ENCODE measurements at places on chromosomes 2 and 18. TPM values are rescaled to one million over a fixed set of nuclear protein-coding genes. Genes with fewer than 3 reads are reported as not detected.

MTHFD2 gene
- polyA plus RNA-seq: 14.8 TPM

AP1S3 gene
- polyA plus RNA-seq: 5.0 TPM

SPTBN1 gene
- polyA plus RNA-seq: 547 TPM

ALPI gene
- not detected for polyA plus RNA-seq

SCYGR4 gene
- 0.22 TPM for polyA plus RNA-seq

DNA sequence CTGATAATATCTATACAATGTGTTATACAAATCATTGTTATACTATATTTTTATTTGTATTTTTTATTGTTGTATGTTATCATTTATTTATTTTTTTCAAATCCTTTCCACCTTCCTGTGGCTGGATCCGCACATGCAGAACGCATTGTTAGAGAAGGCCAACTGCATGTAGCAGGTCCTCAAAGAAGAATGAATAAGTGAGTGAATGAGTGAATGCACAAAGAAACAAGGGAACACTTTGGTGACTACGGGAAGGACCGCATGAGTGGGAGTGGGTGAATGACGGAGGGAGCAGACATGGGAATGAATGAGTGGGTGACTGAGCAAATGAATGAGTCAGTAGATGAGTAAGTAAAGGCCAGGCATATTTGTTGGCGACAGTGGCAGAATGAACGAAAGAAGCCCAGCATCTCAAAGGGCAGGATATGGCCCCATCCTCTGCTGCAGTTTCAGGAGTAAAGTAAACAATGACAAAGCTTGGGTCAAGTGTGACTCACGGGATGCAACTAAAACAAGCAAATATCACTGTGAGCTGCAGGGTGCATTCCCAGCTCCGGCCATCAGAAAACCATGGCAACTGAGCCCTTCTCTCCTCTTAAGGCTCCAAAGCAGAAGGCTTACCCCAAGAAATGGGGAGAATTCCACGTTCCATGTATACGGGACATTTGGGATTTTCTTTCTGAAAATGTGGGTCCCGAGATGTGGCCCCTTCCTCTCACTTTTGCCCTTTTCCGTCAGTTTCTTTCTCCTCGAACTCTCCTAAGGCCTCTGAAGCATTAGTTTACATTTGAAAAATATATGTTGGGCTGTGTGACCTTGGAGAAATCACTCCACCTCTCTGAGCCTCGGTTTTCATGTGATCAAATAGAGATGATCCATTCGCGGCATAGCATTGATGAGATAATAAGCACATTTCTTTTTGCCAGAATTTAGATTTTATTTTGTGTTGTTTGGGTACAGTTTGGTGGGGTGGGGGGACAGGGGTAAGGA, 24.5 kb downstream of the KCNF1 start:
- no peak for DNase-seq

GRCh38 chr2:43169099-43169945, 57.1 kb downstream of the ZFP36L2 start:
- no peak for DNase-seq

- DNase-seq: no peak
Observed at GRCh38 chr2:239380831-239381708, 19.8 kb downstream of the HDAC4 start.

GRCh38 chr18:50422286-50422898, 47.5 kb downstream of the SKA1 start:
- no peak for DNase-seq

- DNase-seq: no peak
Observed at GRCh38 chr2:156339865-156340264, 7.3 kb upstream of the NR4A2 start.

- DNase-seq: no peak
Observed at GRCh38 chr2:221485503-221485870, 86.6 kb downstream of the EPHA4 start.

DNA sequence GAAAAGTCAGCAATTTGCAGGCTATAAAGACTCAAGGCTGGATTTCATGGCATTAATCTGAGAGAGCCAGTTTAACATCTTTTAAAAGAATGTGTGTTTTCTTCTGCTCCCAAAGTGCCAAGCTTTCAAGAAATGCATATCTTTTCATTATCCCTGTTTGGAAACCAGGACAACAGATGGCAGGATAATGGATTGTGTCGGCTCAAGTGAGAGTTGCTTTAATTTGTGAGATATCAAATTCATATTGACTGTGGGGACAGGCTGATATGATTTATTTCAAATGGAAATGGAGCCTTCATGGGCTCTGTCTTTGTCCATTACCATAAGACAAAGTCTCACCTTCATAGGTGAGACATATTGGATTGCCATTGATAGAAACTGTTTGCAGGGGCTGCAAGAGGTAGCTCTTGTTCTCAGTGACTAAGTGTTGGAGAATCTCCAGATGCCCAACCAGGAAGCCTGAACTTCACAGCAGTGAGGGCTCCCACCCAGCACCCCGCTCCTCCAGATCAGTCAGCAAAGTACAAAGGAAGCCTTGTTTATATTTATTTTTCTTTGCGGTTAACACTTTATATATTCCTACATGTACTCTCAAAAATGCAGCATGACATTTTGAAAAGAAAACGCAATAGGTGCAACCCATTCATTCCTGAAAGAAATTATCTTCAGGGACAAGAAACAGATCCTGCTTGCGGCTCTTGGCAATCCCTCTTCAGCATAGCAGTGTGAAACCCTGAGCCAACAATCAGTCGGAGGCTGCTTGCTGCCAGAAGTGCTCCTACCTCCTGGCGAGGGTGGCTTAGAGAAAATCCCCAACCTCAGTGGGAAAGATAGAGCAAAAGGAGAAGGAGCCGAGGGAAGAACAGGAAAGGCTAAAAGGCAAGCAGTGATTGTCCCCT, 65.8 kb upstream of the ATL2 start:
- no peak for DNase-seq

- DNase-seq: no peak
Observed at GRCh38 chr2:223735659-223736244, 101.6 kb downstream of the AP1S3 start.

GRCh38 chr2:208565690-208566416, 159.3 kb downstream of the PTH2R start:
- DNase-seq: no peak

DNA sequence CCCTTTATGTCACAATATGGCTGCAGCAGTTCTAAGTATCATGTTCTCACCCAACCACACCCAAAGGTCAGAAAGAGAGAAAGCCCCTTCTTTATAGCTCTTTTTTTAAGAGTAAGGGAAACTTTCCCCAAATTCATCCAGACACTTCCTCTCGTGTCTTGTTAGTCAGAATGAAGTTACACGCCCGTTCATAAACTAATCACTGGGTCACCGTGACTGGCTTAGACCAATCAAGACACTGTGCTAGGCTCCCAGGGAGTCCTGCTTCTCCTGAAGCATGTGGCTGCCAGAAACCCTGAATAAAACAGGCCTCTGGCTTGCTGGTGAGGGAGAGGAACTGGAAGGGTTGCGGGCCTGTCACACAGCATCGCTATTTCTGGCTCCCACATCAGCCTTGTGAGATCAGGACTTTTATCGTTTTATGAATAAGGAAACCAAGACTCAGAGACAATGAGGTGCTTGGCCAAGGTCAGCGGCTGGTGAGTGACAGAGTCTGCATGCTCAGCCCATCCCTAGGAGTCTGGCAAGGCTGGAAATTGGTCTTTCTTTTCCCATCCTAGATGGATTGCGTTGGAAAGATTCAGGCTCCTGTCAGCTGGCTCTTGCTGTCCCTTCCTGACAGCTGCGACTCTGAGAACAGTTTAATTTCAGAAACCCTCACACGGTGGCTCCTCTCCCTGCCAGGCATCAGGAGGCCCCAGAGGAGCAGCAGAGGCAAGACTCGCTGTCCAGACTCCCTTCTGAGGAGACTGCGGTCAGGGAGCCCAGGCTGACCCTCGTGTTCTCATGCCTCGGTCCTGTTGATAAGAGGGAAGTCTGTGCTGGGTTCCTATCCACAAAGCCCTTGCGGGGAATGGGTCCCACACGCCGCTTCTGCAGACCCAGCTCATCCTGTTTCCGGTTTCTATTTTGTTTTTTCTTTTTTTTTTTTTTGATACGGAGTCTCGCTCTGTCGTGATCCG, 104.5 kb upstream of the TAF1B start:
- DNase-seq: peak; percentile 69

DNA sequence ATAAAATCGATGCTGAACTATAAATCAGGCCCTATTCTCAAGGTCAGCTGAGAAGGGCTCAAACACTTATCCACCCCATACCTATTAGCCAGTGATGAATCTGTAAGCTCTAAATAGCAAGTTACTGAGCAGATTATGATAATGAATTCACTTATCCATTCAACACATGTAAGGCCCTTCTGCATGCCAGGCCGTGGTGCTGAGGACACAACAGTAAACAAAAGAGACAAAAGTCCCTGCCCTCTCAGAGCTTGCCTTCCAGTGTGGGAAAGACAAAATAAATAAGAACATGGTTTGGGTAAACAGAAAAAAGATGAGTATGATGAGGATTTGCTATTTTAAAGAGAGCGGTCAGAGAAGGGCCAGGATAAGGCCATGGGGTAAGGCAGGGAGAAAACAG, 11.7 kb downstream of the TTC32 start:
- DNase-seq: no peak

GRCh38 chr2:240454106-240454901, 18.8 kb downstream of the GPC1 start:
- no peak for DNase-seq

DNA sequence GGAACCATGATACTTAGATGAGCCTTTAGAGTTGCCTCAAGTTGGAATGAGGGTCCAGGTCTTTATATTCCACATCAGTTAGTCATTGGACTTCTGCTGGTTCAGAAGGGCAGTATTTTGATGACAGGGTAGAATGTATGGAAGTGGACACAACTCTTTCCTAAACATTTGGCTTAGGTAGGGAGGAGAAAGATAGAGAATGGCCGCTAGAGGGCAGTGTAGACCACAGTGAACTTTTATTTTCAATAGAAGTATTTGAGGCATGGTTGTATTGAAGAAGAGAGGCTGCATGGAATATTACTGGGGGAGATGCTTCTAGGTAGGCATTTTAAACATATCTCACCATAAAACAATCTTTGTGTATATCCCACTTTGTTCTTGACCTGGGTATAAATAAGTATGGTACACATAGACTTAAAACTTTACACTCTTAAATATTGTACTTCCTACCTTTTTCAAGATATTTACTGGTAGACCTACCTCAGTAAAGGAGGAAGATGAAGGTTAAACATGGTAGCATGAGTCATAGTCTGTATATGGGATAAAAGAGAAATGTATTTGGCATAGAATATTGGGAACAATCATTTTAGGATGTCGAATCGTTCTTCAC, 497.6 kb upstream of the FAM98A start:
- DNase-seq: peak; percentile 51

DNA sequence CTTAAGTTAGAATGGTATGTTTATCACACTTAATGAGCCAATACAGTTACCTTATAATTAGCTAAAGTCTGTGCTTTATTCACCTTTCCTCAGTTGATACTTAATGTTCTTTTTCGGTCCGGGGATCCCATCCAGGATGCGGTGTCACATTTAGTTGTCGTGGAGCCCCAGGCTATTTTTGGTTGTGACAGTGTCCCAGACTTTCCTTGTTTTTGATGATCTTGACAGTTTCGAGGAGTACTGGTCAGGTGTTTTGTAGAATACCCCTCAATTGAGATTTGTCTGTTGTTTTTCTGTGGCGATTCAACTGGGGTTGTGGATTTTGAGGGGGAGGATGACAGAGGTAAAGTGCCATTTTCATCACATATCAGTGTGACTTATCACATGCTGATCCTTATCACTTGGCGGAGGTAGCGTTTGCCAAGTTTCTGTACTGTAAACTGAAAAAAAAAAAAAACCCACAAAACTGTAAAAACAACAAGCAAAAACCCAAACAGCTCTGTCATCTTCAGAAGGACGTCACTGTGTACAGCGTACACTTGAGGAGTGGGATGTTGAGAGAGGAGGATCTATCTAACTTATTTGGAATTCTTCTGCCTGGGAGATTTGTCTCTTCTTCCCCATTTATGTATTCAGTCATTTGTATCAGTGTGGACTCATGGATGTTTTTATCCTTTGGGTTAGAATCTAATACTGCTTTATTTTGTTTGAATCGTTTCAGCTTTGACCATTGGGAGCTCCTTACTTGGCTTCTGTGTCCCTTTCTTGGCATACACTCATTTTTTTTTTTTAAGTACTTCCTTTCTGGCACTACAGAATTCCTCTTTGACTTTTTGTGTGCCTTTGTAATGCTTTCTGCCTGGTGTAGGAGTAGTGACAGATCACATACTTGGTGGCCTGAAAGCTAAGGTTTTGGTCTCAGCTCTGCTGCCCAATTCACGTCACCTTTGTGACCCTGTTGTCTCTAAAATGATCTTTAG, 68.1 kb downstream of the FMNL2 start:
- DNase-seq: no peak

DNA sequence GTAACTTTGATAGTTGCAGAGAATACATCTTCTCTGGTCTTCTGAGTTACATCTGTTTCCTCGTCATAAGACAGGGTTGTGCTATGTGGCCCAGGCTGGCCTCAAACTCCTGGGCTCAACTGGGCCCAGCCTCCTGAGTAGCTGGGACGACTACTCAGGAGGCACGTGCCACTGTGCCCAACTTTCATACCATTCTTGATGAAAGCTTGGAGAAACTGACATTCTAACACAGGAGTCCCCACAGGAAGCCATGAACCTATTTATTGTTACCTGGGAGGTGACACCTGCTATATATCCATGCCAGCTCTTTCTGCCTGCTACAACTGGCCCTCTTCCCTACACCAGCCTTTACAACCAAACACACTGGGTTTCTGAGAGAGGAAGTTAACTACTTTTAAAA, 19.1 kb downstream of the EIF2AK3 start:
- DNase-seq: no peak

DNA sequence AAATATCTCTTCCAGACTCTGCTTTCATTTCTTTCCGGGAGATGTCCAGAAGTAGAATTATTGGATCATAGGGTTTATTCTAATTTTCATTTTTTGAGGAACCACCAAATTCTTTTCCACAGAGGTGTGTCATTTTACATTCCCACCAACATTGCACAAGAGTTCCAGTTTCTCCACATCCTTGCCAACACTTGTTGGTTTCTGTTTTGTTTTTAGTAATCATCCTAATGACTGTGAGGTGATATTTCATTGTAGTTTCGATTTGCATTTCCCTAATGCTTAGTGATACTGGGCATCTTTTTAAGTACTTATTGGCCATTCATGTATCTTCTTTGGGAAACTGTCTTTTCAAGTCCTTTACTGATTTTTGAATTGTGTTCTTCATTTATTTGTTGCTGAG, 513.1 kb downstream of the PARD3B start:
- DNase-seq: no peak

DNA sequence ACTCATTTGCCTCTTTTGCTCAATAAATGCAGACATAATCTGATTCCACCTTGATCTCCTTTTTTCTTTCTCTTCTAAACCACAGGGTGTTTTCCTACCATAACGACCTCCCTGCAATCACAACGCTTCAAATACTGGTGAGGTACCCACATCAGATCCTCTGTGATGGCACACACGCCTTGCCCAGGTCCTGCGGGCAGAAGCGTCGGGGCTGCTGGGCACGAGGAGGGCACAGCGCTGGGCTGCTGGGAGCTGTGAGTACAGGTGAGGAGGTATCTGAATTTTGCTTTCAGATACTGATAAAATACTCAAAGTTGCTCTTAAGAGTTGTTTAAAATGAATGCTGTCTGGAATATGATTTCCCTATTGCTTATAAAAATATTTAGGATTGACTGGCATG, 186.1 kb upstream of the PXDN start:
- DNase-seq: no peak

GRCh38 chr18:55570966-55571365, 17.0 kb downstream of the TCF4 start:
- DNase-seq: no peak
